ENCODE measurements at places on chromosomes 7 and 10.

GRCh38 chr10:10528563-10528910 lies 489.1 kb upstream of the CELF2 start:
- DNase-seq: no peak

DNA sequence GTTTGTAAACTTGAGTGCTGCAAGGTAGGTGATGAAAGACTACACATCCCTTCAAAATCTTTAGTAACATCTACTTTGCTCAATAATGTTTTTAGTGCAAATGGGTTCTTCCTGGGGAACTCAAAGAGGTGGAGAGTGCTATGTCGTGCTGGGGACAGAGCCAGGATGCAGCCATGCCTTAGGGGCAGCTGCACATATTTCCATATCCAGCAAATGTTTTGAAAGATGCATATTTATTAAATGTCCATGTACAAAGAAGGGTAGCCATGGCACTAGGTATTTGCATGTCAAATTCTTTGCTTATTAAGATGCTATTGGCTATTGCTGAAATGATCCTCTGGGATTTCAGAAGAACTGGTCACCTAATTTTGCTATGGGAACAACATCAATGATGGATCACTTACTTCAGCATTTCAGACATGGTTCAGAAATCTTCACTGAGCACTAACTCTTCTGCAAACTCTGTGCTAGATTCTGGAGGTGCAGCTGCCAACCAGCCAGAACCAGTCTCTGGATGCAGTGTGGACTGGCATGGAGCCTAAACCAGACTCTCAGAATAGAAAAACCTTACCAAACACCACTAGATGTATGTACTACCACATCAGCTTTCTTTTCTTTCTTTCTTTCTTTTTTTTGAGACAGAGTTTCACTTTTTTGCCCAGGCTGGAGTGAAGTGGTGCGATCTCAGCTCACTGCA lies 31.7 kb upstream of the DNMBP start:
- DNase-seq: no peak

- DNase-seq: no peak
Measured at GRCh38 chr10:48739170-48739569, 54.5 kb downstream of the WDFY4 start.

DNA sequence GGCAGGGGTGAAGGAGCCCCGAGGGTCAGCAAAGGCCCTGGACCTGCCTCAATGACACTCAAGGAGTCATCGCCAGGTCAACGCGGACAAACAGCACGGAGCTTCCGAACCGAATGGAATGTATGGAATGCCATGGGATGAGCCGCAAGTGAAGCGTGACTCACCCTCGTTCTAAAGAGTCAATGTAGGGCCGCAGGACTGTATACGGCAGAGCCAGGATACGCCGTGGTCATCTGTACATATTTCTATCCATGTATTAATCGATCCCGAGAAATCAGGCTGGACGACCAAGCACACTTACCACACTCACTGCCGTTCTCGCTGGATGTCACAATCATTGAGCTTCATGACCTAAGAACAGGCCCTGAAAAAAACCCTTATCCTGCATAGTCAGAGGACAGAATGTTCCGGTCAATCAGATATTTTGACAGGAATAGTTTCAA lies 4.3 kb downstream of the SNX8 start:
- no peak for DNase-seq

GRCh38 chr10:108601851-108602250 lies 1321.5 kb downstream of the XPNPEP1 start:
- DNase-seq: no peak

- peak; percentile 40 for DNase-seq
Measured at GRCh38 chr10:121927318-121927840, 452 bp downstream of the ATE1 start.

- DNase-seq: no peak
Measured at GRCh38 chr7:42831006-42831717, 80.7 kb downstream of the C7orf25 start.

DNA sequence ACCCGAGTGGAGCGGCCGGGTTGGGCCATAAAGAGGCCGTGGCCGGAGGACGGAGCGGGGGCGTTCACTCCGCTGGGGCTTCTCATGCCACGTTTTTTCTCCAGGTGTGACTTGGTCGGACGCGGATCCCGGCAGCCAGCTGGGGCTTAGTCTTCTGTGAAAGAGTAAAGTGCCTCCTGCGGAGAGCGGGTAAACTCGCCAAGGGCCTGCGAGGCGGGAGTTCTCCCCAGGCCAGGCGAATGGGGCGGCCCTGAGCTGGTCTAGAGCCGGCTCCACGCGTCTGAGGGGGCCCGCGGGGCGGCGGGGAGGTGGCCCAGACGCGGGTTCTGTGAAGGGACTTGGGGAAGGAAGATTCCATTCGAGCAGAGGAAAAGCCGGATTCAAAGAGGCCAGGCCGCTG lies 86.3 kb upstream of the VIPR2 start:
- DNase-seq: no peak

DNA sequence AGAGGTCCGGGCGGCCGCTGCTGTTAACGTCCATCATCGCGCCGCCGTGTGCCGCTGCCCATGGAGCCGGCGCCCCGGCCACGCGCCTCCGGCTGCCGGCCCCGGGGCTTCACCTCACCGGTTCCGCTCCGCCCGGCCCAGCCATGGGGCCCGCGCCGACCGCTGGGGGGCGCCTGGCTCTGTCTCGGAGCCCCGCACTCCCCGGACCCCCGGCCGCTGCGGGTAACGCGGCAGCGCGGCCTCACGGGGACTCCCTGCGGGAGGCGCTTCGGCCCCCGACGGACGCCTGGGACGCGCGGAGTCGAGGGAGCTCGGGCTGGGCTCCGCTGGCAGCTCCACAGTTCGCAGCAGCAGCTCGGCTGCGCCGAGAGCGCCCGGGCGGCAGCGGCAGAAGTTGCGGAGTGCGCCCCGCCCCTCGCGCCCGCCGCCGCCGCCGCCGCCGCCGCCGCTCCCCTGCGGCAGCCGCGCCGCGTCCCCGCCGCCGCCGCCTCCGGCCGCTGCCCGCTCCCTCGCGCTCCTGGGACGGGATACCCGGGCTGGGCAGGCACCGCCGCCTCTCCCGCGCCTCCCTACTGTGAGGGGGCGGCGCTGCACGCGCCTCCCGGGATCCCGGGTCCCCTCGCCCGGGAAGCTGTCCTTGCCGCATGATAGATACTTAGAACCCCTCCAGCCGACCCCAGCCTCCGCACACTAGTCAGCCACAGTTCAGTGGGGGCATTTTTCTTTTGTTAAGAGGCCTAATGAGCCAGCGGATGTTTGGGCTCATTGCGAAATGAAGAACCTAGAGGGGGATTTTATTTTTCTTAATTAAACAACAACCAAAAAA lies at the start of gene HTR7:
HTR7 (minus strand) TSS at position 405 of the 826 bp plus-strand sequence; CDS start at position 37, 368 bp downstream.
- DNase-seq: peak; percentile 58

DNA sequence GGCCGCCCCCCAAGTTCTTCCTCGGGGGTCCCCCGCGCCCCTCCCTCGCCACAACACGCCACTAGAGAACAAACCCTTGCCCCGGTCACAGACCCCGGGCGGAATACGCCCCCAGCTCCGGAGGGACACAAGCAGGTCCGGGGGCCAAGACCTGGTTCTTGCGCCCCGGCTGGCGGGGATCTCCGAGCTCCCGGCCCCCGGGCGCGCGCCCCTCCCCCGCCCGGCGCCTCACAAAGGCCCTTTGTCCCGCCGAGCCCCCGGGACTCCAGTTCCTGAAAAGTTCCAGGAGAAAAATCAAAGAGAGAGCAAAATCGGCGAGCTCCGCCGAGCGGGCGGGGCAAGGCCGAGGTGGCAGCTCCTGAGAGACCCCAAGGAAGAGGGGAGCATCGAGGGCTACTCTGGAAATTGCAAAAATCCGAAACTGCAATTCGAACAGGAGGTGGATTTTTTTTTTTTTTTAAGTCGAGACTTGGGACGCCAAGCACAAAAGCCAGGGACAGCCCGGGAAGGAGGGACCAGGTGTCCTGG lies 4.0 kb downstream of the TNRC18 start:
- no peak for DNase-seq

- no peak for DNase-seq
Measured at GRCh38 chr10:104277785-104278184, 8.8 kb downstream of the GSTO2 start.

- DNase-seq: peak; percentile 8
Measured at GRCh38 chr7:97871659-97872024, 566 bp downstream of the ASNS start.

- no peak for DNase-seq
Measured at GRCh38 chr10:61733358-61733940, 70.7 kb downstream of the CABCOCO1 start.

GRCh38 chr7:36283711-36284130 lies 105.9 kb upstream of the ANLN start:
- DNase-seq: no peak

DNA sequence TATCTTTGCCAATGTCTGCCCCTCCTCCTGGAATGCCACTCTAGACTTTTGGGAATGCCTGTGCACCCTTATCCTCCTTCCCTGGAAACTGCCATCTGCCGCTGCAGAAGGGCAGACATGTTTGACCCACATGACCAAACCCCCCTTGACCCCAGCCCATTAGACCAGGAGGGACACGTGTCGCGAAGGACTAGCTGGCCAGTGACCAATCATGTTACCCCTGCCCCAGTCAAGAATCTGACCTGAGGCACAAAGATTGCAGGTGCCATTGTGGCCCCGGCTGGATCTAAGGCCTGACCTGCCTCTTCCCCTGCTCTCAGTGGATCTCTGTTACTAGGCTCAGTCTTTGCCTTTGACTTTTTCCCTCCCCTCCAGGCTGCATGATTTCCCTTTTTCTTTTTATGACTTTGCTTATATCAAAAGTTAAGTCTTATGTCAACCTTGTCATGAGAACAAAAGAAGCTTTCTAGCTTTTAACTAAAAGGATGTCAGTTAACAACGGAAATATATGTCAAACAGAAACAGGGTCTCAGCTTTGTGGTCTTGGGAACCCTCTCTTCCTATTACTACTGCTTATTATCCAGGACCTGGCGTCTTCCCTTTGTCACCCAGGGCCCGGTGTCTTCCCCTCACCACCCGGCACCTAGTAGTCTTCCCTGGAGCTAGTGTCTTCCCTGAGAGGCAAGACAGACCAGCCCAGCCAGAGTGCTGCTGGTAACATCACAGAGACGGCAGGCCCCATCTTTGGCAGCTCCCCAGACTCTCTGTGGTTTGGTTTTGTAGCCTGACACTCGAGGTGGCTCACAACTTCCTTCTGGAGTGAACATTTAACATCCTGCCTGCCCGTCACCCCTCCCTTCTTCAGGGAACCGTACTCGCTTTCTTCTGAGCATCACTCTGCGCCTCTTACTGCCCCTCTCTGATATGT lies 24.4 kb upstream of the PPIF start:
- no peak for DNase-seq

GRCh38 chr7:121941830-121942229 lies 68.9 kb downstream of the PTPRZ1 start:
- no peak for DNase-seq

GRCh38 chr7:130362251-130362816 lies 17.7 kb downstream of the CPA5 start:
- DNase-seq: no peak

DNA sequence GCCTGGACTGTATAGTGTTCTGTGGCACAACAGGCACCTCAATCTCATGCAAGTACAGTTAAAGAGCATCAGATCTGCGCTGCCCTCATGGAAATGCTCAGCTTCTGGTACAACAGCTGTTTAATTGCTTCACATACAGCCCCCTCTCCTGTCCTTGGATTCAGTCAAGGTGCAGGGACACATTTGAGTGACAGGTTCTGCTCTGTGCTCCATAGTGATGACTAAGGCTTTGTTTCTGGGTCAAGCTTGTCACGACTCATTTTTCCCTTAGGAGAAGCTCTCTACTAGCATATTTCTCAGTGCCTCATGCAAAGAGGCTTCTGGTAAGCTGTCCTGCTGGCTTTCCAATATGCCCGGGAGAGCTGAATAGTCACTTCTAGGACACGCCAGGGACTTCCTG lies 26.8 kb upstream of the MYO3A start:
- DNase-seq: no peak

GRCh38 chr7:22280031-22280430 lies 76.9 kb downstream of the RAPGEF5 start:
- no peak for DNase-seq

GRCh38 chr10:43930243-43930642 lies 281.6 kb upstream of the ZNF32 start:
- DNase-seq: no peak

DNA sequence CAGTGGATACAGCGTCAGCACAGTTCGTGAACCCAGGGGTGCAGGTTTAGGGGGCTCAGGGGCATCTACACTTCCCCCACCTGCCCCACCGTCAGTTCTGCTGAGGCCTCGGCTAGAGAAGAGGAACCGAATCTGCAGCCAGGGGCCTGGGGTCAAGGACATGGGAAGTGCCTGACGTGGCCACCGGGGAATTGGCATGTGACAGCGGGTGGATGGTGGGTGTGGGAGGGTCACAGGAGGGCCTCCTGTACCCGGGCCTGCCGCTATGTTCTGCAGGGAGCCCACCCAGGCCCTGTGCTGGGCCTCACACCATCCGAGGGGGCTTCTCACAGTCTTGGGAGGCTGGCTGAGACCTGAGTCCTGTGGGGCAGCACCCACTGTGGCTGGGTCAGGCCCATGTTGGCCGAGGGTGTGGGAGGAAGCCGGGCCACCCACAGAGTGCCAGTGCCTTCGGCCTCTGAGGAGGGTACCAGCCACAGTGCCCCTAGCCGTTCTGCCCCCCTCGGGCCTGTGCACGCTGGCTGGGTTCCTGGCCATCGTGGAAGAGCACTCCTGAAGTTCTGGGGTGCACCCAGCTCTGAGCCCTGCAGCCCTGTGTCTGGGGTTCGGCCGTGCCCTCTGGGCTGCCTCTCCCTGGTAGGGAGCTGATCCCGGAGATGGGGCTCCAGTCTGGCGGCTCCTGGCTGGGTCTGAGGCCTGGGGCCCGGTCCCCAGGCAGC lies 5.9 kb downstream of the TTYH3 start:
- peak; percentile 66 for DNase-seq

DNA sequence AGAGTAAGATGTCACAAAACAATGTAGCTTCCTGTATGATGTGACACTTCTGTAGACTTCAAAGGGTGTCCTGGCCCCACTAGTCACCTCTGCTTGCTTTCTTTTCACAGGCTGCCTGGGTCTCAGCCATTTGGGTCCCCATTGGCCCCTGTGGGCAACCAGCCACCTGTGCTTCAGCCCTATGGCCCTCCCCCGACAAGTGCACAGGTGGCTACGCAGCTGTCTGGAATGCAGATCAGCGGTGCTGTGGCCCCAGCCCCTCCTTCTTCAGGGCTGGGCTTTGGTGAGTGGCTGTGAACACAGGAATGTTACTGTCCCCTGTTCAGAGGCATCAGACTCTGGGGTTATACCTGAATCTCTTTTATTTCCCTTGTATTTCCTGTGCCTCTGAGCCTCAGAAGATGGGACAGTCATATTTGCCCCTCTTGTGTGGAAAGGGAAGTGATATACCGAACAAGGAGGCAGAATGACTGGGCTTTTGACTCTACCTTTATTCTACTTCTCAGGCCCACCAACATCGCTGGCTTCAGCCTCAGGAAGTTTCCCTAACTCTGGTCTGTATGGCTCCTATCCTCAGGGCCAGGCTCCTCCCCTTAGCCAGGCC lies 15.4 kb downstream of the SEC24C start:
- no peak for DNase-seq

DNA sequence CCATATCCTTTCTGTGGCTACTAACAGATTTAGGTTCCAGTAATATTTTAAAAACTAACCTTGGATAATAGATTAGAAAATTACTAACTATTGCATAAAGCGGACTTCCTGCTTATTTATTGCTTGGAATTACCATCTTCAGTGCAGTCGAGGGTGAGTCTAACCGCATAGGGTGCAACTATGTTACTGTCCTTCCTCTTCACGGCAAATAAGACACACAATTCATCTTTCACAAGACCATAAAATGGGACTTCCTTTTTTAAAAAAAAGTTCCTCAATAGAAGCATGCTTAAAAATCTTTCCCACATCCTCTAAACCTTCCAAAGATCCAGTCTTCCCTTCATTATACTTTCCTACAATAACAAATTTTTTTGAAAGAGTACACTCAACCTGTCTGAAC lies 2.1 kb downstream of the SLC25A40 start:
- DNase-seq: no peak

Data from GM12892 (cell line).